ENCODE measurements at places on chromosomes 5 and 9. TPM values are rescaled to one million over a fixed set of nuclear protein-coding genes. Genes with fewer than 3 reads are reported as not detected.

- no peak for DNase-seq
Observed at GRCh38 chr5:125552486-125552885, 806.0 kb upstream of the ZNF608 start.

- DNase-seq: no peak
Observed at GRCh38 chr9:8643896-8644295, 844.3 kb upstream of the DMAC1 start.

DNA sequence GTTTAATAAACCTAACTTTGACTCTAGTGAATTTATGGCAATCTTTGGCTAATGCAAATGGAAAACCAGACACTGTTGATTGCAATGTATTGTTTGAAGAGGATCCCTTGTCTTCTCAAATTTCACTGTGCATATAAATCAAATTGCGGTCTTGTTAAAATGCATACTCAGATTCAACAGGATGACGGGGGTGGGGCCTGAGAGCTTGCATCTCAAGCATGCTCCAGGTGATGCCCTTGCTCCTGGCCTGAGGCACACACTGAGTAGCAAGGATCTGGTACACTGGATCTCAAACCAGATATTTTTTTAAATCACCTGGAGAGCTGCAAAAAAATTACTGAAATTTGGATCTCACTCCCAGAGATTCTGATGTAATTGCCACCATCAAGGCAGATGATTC is 463.7 kb downstream of the DNAH5 start:
- no peak for DNase-seq

GRCh38 chr5:159878988-159879471 is 37.3 kb upstream of the ADRA1B start:
- DNase-seq: no peak

DNA sequence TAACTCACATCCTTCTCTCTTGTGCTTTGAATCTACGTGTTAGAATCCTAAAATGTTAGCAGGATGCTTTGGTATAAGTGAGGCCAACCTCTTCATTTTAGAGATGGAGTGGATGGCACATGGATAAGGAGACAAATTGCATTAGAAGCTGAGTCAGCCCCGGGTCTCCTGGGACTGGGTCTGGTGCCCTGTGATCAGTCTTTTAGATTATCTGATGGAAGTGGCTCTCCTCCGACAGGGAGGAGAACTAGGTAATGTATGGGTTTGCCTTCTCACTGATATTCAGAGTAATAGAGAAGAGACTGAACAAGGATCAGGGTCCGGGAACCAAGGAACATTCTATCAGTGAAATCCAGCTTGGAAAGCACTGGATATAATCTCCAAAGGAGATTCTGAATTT is 74.9 kb upstream of the TNFSF8 start:
- no peak for DNase-seq

GRCh38 chr5:150410524-150411244 is 2.0 kb downstream of the CD74 start:
- peak; percentile 99 for DNase-seq

GRCh38 chr9:95147452-95148207 is 169.9 kb downstream of the FANCC start:
- no peak for DNase-seq

- DNase-seq: no peak
Observed at GRCh38 chr5:83547161-83547560, 75.6 kb downstream of the VCAN start.

GRCh38 chr5:107705402-107706014 is 34.8 kb upstream of the EFNA5 start:
- no peak for DNase-seq

- DNase-seq: no peak
Observed at GRCh38 chr5:178532666-178533065, 57.5 kb downstream of the COL23A1 start.

- no peak for DNase-seq
Observed at GRCh38 chr9:104118916-104119315, 24.8 kb downstream of the SMC2 start.

IL9 gene
- not detected for total RNA-seq

PCDHGC3 gene
- total RNA-seq: 61.3 TPM

DMRT3 gene
- total RNA-seq: not detected

WNT8A gene
- total RNA-seq: not detected

OR4F3 gene
- not detected for total RNA-seq

CDH9 gene
- total RNA-seq: not detected

C5orf58 gene
- total RNA-seq: not detected

PCDHGB3 gene
- total RNA-seq: 19.5 TPM

ORM2 gene
- not detected for total RNA-seq

Measured in Karpas-422 (cell line).